CD4-positive, alpha-beta T cell treated with Interleukin-12 subunit alpha and Interleukin-12 subunit beta, for 1 hour (primary cell): ENCODE measurements at places on chromosomes 12 and 14.

GRCh38 chr14:99194136-99194535, 77.9 kb downstream of the BCL11B start:
- no peak for DNase-seq

DNA sequence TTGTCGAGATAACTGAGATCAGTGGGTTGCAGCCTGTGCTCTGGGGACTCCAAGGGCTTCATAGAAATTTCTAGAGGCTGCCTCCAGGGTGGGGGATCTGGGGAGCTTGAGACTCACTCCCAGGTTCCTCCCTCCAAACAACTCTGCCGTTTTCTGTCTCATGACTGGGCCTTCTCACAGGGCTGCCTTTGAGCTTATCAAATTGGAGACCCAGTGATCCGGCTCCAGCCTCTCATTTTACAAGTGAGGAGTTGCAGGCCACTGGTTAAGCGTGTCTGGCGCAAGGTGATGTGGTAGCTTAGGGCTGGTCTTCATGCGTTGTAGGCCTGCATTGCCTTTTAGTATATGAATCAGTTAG, 85.8 kb downstream of the SLC25A47 start:
- DNase-seq = no peak

- no peak for DNase-seq
These were observed 482.8 kb downstream of the MED13L start for GRCh38 chr12:115794659-115795081.

DNA sequence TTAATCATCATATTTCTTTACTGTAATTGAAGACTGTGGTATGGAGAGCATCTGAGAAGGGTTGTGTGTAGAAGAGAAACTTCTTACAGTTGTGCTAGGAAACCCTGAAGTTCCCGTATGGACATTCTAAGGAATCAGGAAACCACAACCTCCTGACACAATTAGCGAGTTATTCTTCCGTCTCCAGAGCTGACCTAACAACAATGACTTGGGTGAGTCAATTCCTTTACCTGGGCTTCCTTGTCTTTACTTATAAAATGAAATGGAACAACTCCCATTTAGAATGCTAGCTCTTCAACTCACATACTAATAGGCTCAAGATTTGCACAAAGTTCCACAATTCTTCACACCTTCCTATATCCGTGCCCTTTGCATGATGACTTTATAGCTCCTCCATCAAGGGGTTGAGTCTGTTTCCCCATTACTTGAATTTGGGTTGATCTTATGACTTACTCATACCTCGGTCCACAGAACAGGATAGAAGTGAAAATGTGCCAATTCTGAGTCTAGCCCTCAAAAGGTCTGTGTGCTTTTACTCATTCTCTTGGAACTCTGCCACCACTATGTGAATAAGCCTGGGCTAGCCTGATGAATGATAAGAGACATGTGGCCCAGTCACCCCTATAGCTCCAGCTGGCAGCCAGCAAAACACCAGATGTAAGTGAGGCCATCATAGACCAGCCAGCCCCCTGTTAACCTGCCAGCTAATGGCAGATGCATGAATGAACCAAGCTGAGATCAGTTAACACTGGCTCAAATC, 459.4 kb downstream of the ETNK1 start:
- DNase-seq = no peak

- peak; percentile 29 for DNase-seq
These were observed 59.1 kb upstream of the MED13L start for GRCh38 chr12:116336542-116337065.

- DNase-seq = peak; percentile 60
These were observed 7.0 kb upstream of the B4GALNT3 start for GRCh38 chr12:452667-453210.

DNA sequence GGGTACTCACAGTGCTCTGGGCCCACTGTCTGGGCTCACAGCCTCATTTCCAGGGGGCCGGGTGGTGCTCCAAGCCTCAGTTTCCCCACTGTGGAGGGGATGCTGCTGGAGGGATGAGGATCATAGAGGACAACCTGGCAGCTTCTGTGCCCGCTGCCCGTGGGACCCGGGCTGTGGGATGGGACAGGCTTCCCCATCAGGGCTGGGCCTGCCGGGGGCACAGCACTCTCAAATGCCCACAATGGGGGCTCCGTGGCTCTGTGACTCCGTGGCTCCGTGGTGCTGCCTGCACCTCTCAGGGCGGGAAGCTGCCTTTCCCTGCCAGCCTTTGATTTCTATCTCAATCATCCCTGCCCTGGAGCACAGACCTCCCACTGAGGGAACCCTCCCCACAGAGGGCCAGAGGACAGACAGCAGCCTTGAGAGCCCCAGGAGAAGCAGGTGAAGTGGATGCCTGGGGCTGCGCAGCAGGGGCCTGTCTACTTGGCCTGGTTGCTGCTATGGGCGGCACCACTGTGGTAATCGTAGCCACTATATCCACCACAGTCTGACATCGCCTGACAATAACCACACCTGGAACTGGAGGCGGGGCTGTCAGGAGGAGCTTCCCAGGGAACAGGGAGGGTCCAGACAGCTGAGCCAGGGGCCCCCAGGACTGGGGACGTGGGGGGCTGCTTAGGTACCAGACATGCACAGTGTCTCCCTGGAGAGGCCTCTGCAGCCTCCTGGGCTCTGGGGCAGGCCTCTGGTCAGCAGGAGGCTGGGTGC, 375.9 kb downstream of the TMEM121 start:
- no peak for DNase-seq

DNA sequence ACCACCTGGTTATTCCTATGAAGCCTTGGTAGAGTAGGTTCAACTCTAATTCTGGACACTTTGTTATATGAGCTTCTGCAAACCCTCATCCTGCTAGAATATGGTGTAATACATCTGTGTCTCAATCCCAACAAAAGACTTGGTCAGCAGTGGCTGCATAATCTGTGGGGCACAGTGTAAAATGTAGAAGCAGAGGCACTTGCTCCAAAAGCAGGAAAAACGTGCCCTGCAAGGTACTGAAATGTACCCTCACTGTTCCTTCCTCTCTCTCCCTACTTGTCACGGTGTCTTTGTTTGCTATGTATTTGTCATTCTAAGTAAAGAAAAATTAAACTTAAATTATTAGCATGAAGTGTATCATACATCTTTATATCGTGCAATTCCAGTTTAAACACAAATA, 267.9 kb downstream of the BCL11B start:
- no peak for DNase-seq

DNA sequence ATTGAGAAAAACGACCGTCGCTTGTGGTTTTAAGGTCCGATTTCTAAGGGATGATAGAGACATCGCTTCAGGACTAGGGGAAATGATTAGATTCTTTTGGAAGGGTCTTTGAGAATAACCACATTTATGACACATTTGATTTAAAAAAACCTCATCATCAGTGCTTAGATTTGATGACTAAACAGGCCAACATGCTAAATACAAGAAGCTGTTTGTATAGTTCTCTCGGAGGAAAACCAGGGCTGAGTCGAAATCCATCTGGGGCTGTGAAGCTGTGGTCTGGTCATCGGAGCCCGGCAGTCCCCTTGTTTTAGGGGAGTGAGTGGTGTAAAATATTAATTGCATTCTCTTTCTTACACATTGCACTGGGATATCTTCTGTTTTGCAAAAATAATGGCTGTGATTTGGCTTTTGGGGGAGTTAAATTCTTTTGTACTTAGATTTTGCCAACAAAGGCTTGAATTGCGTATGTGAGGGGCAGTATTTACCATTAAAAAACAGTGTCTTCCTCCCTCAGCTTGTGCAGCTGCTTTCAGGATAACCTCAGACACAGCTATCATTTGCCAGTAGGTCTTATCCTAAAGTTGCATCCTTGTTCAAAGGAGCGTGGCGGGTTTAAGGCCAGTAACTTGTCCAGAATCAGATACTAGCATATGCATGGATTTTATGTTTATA, 550 bp downstream of the GNG2 start:
- DNase-seq = no peak

- DNase-seq = no peak
These were observed 199.4 kb upstream of the CDKN3 start for GRCh38 chr14:54197369-54197768.

DNA sequence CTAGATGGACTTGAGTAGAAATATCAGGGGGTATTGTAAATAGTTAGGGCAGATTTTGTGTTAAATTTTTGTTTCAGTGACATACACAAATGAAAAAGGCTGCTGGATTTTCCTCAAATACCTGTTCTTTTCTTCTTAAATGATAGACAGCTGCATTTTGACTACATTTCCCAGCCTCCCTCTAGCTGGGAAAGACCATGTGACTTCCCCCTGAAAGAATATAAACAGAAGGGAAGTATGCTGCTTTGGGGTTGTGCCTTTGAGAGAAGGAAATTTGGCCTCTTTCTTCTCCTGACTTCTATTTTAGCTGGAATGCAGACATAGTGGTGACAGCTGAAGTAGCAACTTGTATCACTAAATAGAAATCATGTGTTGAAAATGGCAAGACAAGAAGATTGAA, 476.1 kb upstream of the SYT1 start:
- DNase-seq = no peak

DNA sequence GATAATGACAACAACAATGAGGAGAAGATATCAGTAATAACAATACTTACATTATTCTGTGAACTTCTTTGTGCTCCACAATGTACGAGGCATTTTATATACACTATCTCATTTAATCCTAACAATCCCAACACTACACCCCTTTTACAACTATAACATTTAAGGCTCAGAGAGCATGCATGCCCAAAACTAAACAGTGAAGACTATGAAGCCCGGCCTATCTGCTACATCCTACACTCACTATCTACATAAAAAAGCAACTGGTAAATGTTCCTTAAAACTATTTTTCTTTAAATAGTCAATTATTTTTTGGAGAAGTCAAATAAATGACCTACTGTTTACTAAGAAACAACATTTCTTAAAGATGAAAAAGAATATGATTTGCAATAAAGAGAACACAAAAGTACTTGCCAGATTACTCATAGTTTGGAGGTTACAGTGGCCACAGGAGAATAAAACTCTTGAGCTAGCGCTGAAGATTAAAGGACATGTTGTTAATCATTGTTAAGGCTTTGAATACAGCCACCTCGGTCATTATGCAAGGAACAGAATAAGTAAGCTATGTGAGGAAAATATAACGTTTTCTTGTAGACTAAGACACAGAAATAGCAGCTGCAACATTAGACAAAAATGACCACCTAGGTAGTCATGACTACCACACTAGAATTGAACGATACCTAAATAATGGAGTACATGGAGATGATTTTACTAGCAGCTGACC, 56.7 kb downstream of the EPS8 start:
- no peak for DNase-seq

GRCh38 chr12:92624236-92624635, 78.6 kb upstream of the PLEKHG7 start:
- DNase-seq = no peak

DNA sequence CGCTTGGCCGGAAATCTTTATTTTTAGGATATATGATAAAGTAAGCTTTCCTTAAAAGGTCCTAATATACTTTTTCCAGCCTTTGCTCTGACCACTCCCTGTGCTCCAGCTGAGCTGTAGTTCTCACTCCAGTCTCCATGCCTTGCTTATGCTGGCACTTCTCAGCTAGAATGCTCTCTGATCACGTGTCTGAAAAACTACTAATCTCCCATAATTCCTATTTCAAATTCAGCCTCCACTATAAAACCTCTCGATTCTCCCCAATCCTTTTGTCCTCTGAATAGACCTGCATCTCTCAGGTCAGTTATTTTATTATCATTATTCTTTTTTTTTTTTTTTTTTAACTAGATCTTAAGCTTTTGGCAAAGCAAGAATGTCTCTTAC, 3.7 kb downstream of the BIN2 start:
- no peak for DNase-seq

GRCh38 chr12:14443531-14443930, 78.0 kb downstream of the ATF7IP start:
- no peak for DNase-seq

GRCh38 chr14:61747342-61747741, 14.9 kb upstream of the SNAPC1 start:
- DNase-seq = no peak

DNA sequence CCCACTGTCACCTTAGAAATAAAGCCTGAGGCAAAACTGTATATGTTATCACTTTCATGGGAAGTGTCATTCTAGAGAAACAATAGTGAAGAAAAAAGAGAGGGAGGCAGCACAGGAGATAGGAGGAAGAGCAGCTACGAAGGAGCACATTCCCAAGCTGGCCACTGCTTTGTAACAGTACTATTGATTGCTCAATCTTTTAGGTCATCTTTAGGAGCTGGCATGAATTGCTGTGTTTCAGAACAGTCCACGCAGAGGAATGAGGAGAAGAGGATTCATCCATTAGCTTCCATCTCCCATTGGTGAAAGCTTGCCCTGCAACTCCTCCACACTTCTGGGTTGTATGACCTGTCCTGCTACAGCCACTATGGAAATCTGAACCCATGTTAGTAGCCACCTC, 372.5 kb upstream of the DDHD1 start:
- no peak for DNase-seq

DNA sequence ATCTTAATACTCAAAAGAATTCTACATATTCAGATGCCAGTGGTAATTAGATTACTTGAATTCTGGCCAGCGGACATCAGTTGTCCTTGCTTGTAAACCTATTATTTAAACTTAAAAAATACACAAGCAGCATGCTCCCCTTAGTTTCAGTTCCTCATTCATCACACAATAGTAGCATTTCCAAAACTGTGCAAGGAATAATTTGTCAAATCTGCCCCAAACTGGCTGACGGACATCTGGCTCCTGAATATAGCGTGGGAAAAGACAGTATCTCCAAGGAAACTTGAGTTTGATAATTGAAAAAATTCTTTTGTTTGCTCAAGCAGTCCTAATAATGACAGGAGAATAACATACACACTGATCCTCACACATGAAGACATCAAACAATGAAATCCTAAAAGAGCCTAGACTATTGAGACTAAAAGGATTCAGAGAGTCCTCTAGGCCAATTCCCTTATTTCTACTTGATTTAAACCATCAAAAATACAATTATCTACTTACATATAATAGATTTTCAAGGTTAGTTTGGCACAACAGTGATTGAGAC, 90.4 kb downstream of the KIF21A start:
- DNase-seq = no peak

DNA sequence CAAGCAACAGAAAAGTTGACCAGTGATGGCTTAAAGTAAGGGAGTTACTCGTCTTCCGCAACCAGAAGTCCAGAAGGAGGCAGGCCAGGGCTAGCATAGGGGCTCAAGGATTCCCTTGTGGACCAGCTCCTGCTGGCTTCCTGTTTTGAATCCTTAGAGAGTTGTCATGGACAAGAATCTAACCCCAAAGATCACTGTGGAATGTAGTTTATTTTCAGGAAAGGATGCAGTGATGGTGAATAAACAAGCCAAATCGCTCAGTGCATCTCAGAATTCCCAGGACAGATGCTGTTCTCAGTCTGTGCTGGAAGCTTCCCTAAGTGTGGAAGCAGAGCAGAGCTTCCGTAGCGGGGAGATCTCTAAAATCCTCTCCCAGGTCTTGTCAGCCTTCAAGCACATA, 311.3 kb downstream of the C12orf75 start:
- DNase-seq = no peak

DNA sequence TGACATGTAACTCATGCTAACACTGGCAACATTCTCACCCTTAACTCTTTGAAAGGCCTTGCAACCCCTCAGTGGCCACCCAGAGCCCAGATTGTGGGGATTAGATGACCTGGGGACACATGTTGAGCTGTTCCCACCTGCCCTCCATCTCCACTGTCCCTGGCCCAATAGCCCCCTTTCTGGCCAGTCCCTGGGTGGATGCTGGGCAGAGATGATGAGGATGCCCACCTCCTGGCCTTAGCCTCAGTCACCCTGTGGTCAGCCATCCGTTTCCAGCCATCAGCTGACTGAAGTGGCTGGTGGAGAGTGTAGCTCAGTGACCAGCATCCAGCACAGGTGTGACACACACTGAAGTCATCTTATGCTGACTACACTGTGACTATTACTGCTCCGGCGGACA, 4.7 kb downstream of the ANHX start:
- DNase-seq = no peak

- no peak for DNase-seq
These were observed 9.8 kb downstream of the NCKAP5L start for GRCh38 chr12:49818241-49818895.

GRCh38 chr12:75583355-75583754, 71.9 kb upstream of the KRR1 start:
- no peak for DNase-seq
